NT2/D1 (cell line): ENCODE measurements at places on chromosomes 16 and 17.

GRCh38 chr17:58865301-58865700 is 109.6 kb downstream of the PPM1E start:
- no peak for DNase-seq

DNA sequence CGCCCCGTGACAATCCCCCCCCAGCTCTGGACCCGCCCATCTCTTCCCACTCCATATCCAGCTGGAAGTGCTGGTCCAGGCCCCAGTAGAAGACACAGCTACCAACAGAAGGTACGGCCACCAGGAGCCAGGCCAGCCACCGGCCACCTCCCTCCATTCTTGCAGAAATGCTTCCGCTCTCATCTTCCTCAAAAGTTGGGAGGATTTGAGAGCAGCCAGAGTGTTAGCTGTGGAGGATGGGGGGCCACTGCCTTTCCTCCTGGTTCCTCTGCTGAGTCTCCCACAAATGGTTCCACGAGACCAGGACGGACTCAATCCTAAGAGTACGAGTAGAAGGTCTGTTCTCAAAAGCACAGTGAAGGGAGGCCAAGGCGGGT is 78.3 kb downstream of the GAS7 start:
- DNase-seq, result no peak

DNA sequence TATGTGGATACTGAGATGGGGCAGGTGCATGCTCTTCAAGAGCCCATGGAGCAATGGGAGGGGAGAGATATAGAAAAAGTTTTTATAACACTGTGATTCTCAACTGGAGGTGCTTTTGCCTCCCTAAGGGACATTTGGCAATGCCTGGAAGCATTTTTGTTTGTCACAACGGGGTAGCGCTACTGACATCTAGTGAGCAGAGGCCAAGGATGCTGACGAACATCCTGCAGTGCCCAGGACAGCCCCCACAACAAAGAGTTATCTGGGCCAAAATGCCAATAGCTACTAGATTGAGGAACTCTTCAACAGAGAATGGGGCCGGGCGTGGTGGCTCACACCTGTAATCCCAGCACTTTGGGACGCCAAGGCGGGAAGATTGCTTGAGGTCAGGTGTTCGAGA is 67.2 kb upstream of the CLEC3A start:
- no peak for DNase-seq

DNA sequence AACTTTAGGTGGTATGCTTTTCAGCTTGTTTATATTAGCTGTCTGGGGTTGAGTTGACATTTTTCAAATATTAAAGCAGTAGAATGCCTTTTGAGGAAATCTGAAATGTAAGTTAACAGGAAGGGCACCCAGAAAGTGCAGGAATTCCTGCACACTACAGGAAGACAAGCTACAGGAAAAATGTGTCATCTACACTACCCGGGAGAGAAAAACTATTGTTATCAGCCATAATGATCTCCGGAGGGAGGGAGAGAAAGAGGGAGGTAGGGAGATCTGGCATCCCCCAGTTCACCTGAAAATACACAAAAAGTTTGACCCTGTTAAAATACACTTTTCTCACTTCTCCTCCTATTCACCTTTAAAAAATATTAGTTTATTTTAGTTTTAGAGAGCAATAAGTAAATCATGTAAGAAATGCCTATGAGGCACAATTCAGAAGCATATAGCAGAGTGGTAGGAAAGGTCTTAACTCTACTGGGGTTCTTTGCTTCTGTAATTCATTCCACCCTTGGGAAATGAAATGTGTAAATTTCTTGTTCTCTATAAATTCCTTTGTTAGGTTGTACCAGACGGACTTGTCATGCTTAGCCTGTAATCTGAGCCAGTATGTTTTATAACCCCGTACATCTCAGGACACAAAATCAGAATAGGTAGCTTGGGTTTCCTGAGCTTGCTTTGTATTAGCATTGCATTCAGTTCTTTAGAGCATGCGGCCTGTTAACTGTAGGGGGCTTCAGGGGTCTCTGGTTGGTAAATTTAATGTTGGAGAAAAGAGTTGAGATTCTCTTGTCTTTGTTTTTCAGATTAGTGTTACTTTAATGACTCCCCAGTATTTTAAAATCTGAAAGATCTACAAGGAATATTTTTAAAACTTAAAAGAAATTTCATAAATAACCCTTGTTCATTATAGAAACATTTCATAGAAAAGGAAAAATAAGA is 3.3 kb downstream of the MAP2K6 start:
- no peak for DNase-seq

- DNase-seq, result no peak
These were observed 52.1 kb downstream of the KLHDC4 start for GRCh38 chr16:87713451-87714229.

DNA sequence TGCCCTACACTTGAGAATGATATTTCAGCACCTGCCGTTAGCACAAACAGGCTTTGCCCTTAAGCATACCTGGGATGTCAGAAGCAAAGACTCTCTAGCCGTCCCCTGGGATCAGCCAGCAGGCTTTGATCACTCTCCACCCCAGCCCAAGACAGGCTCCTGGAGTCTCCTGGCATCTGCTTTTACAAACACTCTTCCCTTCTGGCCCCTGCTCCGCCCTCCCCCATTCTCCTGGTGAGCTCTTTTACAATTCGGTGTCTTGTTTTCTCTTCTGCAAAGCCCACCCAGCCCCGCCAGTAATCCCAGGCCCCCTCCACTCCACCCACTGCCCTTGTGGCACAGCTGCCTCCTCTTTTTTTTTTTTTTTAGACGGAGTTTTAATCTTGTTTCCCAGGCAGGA is 50.4 kb downstream of the KATNIP start:
- peak; percentile 52 for DNase-seq

DNA sequence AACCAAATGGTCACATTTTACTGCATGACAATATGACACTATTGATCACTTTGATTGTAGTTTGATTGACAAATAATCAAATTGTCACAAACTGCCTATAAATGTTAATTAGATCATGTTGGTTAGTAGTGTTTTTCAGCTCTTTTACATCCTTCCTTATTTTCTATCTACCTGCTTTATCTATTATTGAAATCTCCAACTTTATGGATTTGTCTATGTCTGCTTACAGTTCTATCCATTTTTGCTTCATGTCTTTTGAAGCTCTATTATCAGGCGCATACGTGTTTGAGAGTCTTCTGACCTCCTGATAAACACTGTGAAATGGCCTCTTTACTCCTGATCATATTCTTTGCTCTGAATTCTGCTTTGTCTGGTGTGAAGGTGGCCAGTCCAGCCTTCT is 83.2 kb upstream of the GNG13 start:
- DNase-seq, result no peak
